IMR-90 (cell line): ENCODE measurements at places on chromosomes 7 and 10. TPM values are rescaled to one million over a fixed set of nuclear protein-coding genes. Genes with fewer than 3 reads are reported as not detected.

The HOXA5 gene
- total RNA-seq = 19.9 and 23.9 TPM in 2 replicates

The MOGAT3 gene
- total RNA-seq = not detected in 2 replicates

The NEURL1 gene
- total RNA-seq = 0.28 and 0.36 TPM in 2 replicates

The MRM2 gene
- 23.1 and 23.8 TPM in 2 replicates for total RNA-seq

The ENO4 gene
- under 0.01 TPM in 2 replicates for total RNA-seq

The SNX8 gene
- total RNA-seq = 7.7 and 8.6 TPM in 2 replicates

The PAX2 gene
- total RNA-seq = not detected in 2 replicates
